ENCODE measurements at places on chromosomes 4 and X. TPM values are rescaled to one million over a fixed set of nuclear protein-coding genes. Genes with fewer than 3 reads are reported as not detected.

DNA sequence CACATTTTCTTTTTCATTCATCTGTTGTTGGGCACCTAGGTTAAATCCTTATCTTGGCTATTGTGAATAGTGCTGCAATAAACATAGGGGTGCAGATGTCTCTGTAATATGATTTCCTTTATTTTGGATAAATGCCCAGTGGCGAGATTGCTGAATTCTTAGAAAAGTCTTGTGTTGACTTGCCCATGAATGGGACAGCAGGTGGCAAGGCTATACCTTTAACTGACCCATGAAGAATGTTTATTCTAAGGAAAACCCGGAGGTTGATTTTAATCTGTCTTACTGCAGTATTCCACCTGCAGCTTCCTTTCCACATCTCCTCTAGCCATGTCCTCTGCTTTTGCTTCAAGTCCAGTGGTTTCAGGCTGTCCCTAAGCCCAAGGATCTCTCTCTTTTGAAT is 220.6 kb downstream of the SNCA start:
- no peak for DNase-seq
- H3K36me3 ChIP-seq = no peaks in the 10 kb centered on the region
- peaks cover 8% of the 10 kb centered on the region for H3K4me1 ChIP-seq
- no peak overlapping the region for H3K4me3 ChIP-seq

GRCh38 chr4:133856731-133857355 is 344.7 kb downstream of the PABPC4L start:
- H3K27ac ChIP-seq = no peak overlapping the region
- H3K27me3 ChIP-seq = no peaks in the 10 kb centered on the region
- H3K4me3 ChIP-seq = no peak overlapping the region
- no peak for DNase-seq

GRCh38 chr4:176840166-176840565 is 47.4 kb upstream of the VEGFC start:
- H3K4me3 ChIP-seq = no peak overlapping the region
- no peaks in the 10 kb centered on the region for H3K4me1 ChIP-seq
- H3K36me3 ChIP-seq = no peaks in the 10 kb centered on the region
- no peak for DNase-seq

GRCh38 chrX:71239781-71240180 is 14.2 kb downstream of the ZMYM3 start:
- peaks cover 3% of the 10 kb centered on the region for H3K36me3 ChIP-seq
- DNase-seq = no peak
- H3K27ac ChIP-seq = no peak overlapping the region
- no peaks in the 10 kb centered on the region for H3K4me1 ChIP-seq
- H3K4me3 ChIP-seq = no peak overlapping the region

GRCh38 chrX:138775517-138775916 is 64.0 kb upstream of the FGF13 start:
- H3K36me3 ChIP-seq = no peaks in the 10 kb centered on the region
- no peak overlapping the region for H3K27ac ChIP-seq

IL3RA gene
- 2.8 TPM for total RNA-seq

CLIC2 gene
- total RNA-seq = 0.39 TPM

HTATSF1 gene
- total RNA-seq = 35.9 TPM

APELA gene
- not detected for total RNA-seq

DMD gene
- 0.32 TPM for total RNA-seq

Measured in T-helper 17 cell (primary cell).